ENCODE measurements at places on chromosomes 2 and 18.

DNA sequence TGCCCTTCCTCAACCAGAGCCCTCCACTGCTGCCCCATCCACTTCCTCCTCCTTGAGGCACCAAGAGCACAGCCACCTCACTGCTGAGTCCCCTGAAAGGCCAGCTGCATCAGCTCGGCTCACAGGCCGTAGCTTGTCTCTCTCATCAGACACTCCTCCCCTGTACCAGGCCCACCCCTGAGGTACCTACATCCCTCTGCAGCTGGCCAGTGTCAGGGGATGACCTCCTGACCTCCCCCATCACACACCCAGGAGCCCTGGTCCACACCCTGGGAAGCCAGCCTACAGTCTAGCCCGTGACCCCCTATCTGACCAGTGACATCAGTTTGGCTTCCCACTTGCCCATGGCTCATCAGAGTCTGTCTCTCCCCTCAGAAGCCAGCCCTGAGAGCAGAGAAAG, 205.6 kb downstream of the TNS1 start:
- no peak for DNase-seq

- DNase-seq: no peak
Observed at GRCh38 chr2:180115675-180116074, 108.6 kb upstream of the CWC22 start.

GRCh38 chr18:23927821-23928746, 86.5 kb upstream of the TTC39C start:
- no peak for DNase-seq

GRCh38 chr2:46029332-46029811, 267.8 kb upstream of the EPAS1 start:
- no peak for DNase-seq

- DNase-seq: no peak
Observed at GRCh38 chr2:33500177-33500576, 23.7 kb downstream of the RASGRP3 start.

DNA sequence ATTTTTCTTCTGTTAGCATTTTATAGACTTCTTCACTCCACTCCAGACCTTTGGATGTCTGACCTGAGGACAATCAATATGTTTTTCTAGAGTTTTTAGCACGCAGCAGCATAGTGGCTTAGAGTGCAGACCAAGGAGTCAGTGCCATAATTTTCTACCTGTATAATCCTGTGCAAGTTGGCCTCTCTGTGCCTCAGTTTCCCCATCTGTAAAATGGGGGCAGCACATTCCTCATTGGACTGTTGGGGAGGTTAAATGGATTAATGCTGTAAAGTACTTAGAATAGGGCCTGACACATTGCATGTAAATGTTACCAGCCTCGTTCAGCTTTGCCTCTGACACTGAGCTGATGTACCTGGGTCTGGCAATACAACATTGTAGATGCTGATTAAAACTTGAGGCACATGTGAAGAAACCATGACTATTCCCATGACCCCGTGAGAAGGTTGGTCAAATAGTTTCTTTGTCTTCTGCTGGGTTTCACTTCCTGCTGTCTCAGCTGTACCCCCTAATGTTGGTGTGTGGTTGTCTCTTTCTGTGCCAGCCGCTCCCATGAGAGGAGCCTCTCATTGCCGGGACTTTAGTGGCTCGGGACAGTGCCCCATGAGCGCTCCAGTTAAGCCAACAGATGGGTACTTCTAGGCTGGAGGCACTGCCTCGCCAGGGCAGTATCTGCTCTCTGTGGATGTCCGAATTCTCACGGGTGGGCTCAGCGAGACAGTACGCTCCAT, 125.3 kb downstream of the SH3RF3 start:
- no peak for DNase-seq

GRCh38 chr2:151975460-151976414, 123.1 kb downstream of the CACNB4 start:
- no peak for DNase-seq

DNA sequence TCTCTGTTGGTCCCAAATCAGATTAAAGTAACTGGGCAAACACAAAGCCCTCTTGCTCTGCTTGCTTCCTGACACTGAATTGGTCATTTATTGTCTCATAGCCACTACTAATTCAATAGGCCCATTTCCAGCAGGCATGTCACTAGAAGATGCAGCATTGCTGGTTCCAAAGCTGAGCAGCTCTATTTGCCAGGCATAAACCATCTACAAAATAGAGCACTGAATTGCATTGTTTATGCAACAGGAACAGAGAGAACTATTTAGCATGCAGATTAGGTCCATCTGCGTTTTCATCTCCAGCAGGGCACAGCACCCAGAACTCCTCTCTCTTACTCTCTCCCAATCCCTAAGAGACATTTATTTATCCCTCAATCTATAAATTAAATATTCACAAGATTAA, 227.6 kb downstream of the SUCLG1 start:
- no peak for DNase-seq

DNA sequence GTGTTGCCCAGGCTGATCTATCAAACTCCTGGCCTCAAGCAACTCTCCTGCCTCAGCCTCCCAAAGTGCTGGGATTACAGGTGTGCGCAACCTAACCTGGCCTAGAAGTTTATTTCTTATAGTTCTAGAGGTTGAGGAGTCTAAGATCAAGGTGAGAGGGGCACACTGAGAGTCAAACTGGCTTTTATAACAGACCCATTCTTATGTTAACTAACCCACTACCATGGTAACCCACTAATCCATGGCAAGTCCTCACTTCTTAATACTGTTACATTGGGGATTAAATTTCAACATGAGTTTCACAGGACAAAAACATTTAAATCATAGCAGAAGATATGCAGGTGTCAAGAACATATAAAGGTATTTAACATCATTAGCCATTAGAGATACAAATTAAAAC, 50.6 kb downstream of the MDH1 start:
- no peak for DNase-seq

GRCh38 chr2:126719833-126720351, 63.9 kb downstream of the GYPC start:
- no peak for DNase-seq

DNA sequence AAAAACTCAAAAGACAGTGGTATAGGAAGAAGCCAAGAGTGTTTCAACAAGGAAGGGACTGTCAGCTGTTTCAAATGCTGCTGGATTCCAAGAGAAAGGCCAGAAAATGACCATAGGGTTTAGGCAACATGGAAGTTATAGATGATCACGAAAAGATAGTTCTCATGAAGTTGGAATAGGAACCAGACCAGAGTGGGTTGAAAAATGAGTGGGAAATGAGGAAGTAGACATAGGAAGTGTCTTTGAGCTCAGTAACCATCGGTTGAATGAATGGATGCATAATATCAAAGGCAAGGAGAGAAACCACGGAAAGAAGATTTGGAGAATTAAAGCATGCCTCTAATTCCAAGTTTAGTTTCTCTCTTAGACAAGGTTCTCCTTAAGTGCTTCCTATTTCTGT, 1.3 kb downstream of the NCAPH start:
- DNase-seq: no peak

DNA sequence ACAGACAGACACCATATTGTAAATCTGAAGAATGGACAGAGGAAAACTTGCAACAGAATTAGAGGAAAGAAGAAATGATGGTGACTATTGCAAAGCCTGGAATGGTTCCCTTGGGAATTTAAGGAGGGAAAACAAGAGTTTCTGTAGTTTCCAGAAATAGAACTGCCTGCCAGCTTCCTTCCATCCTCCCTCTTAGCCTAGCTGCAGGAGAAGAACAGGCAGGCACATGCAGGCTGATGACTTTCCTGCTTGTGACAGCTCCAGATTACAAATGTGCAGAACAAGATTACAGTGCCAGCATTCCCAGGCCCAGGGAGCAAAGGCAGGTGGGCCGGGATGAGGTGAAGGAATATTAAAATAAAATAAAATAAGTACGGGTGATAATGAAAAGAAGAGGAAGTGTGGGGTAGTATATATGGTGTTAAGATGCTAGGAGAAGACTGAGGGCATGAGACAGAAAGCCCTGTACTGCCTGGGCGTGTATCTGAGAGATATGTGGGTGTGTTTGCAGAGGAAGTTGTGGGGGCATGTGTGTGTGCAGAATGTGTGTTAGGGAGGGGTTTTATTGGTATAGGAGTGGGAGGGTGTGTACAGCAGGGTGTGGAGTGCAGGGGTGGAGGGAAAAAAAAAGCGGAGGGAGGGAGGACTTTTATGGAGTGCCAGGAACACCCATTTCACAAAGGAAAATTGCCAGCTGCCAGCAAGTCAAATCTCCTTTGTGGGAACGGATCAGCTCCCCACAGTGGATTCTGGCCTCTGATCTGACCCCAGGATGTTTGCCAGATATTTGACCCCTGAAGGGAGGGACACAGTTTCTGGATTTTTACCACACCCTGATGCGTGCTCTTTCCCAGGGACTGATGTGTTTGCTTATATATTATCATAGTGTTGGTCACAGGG, 43.9 kb upstream of the NEMP2 start:
- DNase-seq: no peak

DNA sequence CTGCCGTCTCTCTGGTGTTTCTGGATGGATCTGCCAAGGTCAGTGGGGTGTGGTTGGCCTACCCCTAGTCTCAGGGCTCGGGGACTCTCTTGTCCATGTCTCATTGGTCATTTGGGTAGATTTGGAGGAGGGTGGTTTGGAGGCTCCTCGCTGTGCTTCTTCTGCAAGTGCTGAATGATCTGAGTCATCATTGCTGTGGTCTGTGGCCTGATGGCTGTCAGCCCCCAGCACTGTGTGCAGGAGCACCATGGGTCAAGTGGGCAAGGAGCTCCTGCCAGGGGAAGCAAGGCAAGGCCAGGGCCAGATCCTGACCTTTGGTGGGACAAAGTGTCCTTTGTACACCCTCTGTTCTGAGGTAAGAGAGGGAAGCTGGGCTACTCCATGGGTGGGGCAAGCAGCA, 221.8 kb downstream of the FHOD3 start:
- DNase-seq: no peak

GRCh38 chr18:13026583-13027270, 35.6 kb downstream of the CEP192 start:
- no peak for DNase-seq

GRCh38 chr18:33802955-33803354, 224.9 kb downstream of the ASXL3 start:
- no peak for DNase-seq

DNA sequence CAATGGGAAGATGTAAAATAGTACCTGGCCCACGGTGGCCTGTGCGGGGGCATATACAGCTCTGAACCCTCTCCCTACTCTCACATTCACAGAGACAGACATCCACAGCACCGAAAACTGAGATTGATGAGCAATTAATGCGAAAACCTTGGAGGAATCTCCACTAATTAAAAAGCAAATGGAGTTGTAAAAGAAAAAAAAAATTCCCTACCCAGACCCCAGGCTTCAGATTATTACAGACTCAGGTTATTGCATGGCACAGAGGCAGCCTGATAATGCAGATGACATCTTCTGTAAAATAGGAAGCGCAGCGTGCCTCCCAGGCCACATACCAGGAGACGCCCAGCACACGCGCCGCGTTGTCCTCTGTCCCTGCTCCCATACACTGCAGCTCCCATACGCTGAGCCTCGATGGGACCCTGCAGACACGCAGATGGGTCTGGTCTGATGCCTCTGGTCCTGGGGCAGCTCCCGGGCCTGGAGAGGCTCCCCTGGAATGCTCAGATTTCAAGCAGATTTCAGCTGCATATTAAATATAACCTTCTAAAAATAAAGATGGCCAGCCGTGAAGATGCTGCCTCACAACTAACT, 496.1 kb upstream of the MYT1L start:
- DNase-seq: no peak

DNA sequence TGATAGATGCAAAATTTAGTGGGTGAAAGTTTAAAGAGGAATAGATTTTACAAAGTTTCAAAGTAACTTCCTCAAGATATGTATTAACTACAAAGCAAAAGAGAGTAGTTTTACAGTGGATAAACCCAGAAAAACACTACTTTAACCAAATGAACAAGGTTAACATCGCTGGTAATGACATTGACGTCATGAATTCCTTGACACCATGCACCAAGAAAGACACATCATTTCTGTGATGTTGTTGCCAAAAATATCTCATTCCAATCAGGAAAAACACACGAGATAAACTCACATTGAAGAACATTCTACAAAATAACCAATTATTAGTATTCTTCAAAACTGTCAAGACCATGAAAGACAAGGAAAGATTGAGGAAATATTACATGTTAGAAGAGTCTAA, 605.6 kb upstream of the SETBP1 start:
- no peak for DNase-seq

- no peak for DNase-seq
Observed at GRCh38 chr2:149146876-149147275, 108.4 kb downstream of the LYPD6B start.

DNA sequence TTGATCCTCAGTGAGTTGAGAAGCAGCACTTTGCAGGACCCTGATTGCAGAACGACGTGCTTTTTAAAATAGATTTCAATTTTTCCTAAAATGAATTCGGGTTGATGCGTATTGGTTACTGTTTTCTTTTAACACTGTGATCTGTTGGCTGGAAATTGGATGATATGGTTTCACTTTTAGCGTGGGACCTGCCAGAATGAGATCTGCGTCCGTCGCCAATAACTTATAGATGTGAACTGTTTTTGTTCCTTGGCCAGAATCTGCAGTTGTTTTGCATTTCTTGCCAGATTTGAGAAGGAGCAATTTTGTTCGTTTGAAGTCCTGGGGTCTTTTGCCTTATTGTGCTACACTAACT, 703 bp downstream of the UGGT1 start:
- DNase-seq: no peak

DNA sequence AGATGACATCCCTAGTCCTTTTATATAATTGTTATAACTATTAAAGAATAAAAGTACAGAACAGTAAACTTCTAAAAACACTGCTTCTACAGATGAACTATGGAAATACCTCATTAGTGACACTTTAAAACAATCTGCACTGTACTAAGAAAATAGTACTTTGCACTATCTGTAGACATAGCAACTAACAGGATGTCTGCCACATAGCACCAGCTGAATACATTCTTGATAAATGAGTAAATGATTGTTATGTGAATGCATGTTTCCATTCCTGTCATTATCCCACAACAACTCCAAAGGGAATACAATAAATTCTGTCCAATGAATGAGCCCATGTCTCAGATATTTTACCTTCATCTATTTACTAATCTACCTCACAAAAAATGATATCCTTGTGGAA, 115.3 kb upstream of the SLC35G4 start:
- no peak for DNase-seq

DNA sequence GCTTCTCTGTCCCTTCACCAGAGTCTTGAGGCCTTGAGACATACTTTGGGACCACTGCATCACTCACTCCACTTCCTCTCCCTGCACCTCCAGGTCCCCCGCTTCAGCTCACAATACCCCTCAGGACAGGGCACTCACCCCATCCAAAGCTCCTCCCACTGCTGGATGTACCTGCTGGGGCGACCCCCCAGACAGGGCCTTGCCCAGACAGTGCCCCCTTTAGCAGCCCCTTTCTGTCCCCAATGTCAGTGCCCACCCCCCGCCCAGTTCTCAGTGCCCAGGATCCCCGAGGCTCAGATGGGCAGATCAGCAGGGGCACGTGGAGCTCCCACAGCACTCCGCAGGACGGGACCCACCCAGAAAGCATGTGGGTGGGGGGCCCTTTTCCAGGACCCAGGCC, 23.8 kb upstream of the IMP4 start:
- no peak for DNase-seq

GRCh38 chr2:55223958-55224760, 7.9 kb downstream of the CLHC1 start:
- no peak for DNase-seq
